ENCODE measurements at places on chromosomes 4 and X. TPM values are rescaled to one million over a fixed set of nuclear protein-coding genes. Genes with fewer than 3 reads are reported as not detected.

EXOC1L gene
- polyA plus RNA-seq, result not detected

DNA sequence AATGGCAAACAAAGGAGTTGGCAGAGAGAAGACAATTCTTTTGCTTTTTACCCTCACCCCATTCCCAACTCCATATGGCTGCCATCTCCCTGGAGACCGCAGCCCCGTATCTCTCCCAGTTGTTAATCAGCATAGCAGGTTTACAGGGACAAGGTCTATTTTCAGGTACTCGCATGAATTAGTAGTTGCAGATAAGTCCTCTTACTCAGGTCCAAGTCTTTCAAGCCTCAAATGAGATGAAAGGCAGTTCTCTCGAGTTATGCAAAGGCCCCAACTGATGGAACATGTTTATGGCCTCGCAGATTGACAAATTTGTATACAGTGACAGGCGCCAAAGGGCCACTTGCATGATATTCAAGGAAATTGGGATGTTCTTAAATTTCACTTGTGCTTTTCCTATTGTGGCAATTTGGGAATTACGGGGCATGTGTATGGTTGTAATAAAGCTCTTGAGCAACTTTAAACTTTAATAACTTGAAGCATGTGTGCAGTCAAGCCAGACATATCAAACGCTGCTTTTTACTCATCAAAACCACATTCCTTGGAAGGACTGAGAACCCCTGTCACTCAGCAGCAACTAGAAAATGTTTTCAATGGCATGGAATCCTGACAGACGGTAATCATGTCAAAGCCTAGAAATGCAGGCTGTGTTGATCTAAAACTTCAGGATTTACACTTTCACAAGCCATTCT, 45.1 kb downstream of the KDR start:
- DNase-seq, result no peak

UGT2A1 gene
- 0.09 TPM for polyA plus RNA-seq

DNA sequence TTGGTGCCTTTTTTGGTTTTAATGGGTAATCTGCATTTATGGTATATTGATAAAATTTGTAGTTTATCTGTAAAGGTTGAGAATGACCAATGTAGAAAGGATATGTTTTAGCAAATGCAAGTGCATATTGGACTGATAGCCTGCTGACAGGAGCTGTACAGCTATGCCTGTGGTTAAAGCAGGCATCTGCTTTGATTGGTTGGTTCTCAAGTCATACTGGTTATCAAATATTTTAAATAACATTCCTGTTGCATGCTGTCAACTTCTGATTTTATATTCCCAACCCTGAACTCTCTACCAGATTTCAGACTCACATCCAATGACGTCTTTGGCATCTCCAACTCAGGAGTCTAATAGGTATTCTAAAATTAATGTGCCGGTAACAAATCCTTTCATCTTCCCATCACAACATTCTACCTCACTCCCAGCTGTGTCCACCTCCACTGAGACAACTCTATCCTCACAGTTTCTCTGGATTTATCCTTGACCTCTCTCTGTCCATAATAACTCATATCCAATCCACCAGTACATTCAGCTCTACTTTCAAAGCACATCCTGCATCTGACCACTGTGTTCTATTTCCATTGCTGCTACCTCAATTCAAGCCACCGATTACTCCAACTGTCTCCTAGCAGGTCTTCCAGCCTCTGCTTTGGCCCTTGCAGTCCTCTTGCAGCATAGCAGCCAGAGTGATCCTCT, 125.7 kb downstream of the CAMK2D start:
- no peak for DNase-seq
